ENCODE measurements at places on chromosomes 7 and 10.

DNA sequence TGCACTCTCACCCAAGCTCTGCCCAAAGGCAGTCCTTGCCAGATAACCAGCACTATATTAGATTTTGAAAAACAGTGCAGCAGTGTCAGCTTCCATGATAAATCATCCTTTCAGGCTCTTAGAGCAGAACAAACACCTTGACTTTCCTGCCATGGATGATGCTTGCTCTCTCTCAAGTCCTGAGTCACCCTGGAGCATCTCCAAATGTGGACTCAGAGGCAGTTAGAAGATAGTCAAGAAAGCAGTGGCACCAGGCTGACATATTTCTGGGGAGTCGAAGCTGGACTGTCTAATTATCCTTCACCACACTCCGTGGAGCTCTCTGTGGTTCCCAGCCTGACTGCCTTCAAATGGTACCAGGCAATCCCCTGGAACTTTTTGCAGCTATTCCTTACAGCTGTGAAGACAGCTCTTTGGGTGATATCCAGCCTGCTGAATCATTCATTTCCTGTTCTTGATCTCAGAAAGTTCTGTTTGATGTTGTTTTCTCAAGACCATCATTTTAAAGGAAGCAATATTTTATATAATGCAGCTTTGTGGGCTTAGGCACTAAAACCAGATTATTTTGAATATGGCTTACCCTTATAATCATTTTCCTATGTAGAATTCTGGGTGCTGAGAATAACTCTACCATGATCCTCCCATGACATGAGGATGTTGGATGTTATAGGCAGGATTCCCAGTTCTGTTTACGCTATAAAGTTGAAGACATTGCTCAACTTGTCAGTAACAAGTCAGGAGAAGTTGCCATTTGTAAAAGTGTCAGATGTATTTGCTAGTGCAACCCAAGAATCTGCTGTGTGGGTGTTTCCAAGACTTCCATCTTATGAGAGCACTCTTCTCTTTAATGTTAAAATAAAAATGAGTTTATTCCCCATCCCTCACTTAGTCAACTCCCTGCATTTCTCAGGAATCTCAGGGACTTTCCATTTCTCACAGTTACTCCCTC, 233.8 kb downstream of the C7orf25 start:
- no peaks in the 10 kb centered on the region for H3K36me3 ChIP-seq
- DNase-seq: no peak
- H3K27me3 ChIP-seq: no peaks in the 10 kb centered on the region
- no peak overlapping the region for H3K4me3 ChIP-seq

DNA sequence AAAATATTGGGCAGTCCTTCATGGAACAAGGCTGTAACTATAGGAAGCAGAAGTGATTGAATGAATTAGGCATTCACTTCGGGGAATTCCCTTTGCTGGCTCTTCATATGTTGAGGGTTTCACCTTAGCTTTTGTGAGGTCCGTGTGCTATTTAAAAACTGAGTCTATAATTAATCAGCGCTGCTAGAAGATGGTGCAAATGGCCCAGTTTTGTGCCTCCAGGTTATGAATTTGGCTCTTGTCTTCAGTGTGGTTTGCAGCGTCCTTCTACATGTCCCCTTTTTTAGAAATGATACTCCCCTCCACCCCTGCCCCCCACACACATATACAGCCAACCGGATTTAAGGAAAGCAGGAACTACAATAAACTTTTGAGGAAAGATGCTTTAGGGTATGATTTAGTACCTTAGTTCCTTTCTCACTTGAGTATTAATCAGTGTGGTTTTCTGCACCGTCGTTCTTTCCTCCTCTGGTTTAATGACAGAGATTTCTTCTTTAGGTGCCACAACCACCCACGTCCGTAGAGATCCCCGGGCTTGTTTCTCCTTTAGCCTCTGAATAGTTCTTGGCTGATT, 110.6 kb upstream of the SAMD8 start:
- no peaks in the 10 kb centered on the region for H3K4me1 ChIP-seq
- H3K27ac ChIP-seq: no peak overlapping the region
- H3K4me3 ChIP-seq: no peak overlapping the region
- no peak for DNase-seq

GRCh38 chr10:36808625-36809362, 316.6 kb upstream of the ANKRD30A start:
- no peaks in the 10 kb centered on the region for H3K36me3 ChIP-seq
- no peak overlapping the region for H3K27ac ChIP-seq
- H3K4me1 ChIP-seq: no peaks in the 10 kb centered on the region
- no peak overlapping the region for H3K4me3 ChIP-seq
- DNase-seq: no peak

DNA sequence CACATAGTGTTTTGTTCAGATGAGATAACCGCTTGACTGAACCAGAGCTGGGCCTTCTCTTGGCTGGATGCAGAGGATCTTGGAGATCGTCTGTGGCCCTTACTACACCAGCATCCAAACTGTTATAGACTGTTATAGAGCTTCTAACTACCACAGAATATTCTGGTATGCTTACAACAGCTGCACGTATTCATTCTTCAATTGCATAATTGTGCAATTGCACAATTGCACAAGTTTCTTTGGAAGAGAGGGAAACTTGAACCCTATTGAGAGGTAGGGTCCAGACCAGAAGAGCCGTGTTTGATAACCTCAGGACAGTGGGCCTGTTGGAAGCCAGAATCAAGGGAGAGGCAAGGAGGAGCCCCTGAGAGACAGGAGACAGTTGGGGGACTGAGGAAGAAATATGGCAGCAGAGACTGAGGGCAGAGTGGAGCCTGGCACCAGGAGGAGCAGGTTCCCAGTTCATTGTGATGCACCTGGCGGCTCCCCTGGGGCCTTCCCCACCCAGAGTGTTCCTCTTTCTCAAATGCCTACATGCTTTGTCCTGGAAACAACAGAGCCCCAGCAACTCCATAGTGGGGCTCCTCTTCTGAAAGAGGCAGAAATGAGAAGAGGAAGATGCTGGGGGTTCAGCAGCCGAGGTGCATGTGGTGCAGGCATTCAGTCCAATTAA, 64.1 kb downstream of the PTPRZ1 start:
- H3K27me3 ChIP-seq: no peaks in the 10 kb centered on the region
- no peak overlapping the region for H3K4me3 ChIP-seq

GRCh38 chr10:106942035-106942662, 222.4 kb downstream of the SORCS1 start:
- no peak overlapping the region for H3K4me3 ChIP-seq
- no peaks in the 10 kb centered on the region for H3K27me3 ChIP-seq
- no peaks in the 10 kb centered on the region for H3K4me1 ChIP-seq
- no peaks in the 10 kb centered on the region for H3K36me3 ChIP-seq

GRCh38 chr10:19941206-19941880, 125.1 kb downstream of the PLXDC2 start:
- H3K27me3 ChIP-seq: no peaks in the 10 kb centered on the region
- H3K4me1 ChIP-seq: no peaks in the 10 kb centered on the region
- H3K27ac ChIP-seq: no peak overlapping the region
- DNase-seq: no peak
- no peak overlapping the region for H3K4me3 ChIP-seq

All from trophoblast cell (in vitro differentiated cells and primary cell).